ENCODE measurements at places on chromosomes 2 and 18.

- no peak for DNase-seq
Measured at GRCh38 chr2:119179202-119179601, 20.7 kb upstream of the C1QL2 start.

- no peak for DNase-seq
Measured at GRCh38 chr2:121085801-121086200, 199.2 kb downstream of the TFCP2L1 start.

DNA sequence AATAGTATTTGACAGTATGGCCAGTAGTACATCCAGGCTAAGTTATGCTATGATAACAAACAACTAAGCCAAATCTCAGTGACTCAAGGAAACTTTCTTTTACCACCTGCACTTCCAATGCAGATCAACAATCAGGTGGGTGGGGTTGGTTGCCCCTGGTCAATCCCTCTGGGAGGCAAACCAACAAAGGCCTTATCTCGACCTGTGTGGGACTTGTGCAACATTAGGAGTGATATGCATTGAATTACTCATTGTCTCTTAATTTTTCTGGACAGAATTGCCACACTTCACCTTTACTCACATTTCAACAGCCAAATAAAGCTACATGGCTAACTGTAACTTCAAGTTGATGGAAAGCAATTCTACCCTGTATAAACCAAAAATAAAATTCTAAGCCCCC is 1049.3 kb upstream of the CDH2 start:
- DNase-seq: no peak

GRCh38 chr2:171523088-171524017 is 1.1 kb downstream of the CYBRD1 start:
- DNase-seq: no peak

- no peak for DNase-seq
Measured at GRCh38 chr2:239697399-239698164, 296.8 kb upstream of the HDAC4 start.

GRCh38 chr2:48049371-48049770 is 143.1 kb upstream of the FBXO11 start:
- DNase-seq: no peak

- no peak for DNase-seq
Measured at GRCh38 chr2:24392542-24393059, 32.3 kb upstream of the ITSN2 start.

DNA sequence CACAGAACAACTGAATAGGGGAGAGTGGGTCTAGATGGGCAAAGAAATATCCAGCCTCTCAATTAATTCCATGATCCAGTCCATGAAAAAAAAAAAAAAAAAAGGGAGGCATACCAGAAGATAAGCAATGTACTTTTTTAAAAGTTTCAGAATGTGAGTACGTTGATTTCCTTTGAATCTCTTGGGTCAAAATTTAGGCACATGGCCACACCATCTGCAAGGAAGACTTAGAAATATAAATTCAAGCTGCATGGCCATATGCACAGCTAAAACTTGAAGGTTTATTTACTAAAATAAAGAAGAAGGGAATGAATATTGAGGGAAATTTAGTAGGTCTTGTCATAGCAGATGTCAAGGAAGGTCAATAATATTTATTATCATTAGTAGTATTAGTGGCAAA is 286.5 kb upstream of the CDH7 start:
- no peak for DNase-seq

- DNase-seq: no peak
Measured at GRCh38 chr18:41955688-41956087, 654 bp downstream of the PIK3C3 start.

DNA sequence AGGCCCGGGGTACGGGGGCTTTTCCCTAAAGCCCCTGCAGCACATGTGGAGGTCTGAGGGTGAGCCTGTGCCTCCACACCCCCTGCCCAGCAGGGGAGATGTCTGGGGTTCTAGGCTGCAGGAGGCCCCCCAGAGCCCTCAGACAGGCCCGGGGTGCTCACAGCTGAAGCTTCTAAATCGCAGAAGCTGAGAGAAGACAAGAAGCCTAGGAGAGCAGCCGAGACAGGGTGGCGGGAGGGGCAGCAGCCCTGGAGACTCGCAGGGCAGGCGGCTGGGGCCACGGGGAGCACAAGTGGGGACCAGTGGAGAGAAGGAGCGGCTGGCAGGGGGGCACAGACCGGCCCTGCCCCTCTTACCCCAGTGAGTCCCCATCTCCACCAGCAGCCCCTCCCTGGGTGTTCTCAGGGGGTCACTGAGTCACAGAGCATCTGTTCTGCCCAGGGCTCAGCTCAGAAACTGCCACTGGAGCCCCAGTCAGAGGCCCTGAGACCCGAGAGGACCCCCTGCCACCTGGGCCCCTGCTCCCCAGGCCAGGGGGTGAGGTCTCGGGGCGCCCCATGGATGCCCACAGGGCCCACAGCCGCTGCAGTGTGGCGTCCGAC is 26.1 kb downstream of the GPC1 start:
- DNase-seq: no peak

DNA sequence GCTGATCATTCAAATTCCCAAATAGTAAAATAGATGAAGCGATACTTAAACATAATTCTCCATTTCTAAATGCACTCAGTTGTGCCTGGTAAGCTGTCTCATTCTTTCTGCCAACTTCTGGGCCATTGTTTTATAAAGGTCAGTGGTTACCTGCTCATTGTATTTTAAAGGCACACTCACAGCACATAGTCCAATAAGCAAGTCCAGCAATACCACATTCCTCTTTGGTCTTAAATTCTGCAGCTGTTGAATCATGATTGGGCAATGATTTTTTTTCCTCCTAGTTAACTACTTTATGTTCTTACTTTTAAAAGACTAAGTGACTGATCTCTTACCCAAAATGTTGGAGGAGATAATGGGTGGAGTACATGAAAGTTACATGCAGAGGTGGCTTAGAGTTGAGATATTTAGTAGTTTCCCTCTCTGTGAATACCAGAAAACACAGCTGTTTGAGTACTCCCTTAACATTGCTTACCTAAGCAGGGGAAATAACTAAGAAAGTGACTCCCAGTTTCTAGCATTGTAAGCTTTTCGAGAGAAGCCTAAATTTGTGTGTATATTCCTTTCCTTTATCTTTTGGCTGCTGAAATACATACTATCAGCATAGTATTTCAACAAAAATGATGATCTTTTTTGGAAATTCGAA is 220.7 kb downstream of the CAMKMT start:
- DNase-seq: no peak

DNA sequence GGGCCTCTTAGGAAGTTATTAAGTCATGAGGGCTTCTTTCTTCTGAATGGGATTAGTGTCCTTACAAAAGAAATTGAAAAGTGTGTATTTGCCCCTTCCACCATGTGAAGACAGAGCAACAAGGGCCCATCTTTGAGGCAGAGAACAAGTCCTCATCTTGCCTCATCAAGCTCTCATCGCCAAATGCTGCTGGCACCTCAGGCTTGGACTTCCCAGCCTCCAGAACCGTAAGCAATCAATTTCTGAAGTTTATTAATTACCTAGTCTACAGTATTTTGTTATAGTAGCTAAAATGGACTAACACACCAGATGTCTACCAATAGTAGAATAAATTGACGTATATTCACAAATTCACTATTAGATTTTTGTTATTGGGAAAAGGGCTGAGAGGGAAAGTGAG is 74.6 kb downstream of the CCDC148 start:
- no peak for DNase-seq

GRCh38 chr2:231531883-231532755 is 1.9 kb upstream of the NMUR1 start:
- no peak for DNase-seq

DNA sequence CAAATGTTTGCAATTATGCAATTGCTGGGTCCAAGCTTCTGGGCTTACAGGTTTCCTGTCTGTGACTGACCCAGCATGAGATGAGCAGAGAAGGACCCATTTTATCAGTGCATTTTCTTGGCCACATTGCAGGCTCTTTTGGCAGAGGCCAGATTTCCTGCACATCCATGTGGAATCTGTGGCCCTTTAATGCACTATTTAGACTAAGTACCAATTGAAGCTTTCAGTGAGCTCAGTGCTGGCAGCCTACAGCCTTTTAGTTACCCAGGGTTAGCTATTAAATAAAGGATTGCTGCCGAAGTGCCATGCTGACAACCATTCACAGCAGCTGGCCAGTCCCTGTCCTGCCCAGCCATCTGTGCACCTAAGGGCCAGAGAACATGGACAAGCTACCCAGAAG is 165.0 kb downstream of the ANKRD30B start:
- no peak for DNase-seq

- DNase-seq: no peak
Measured at GRCh38 chr2:119674711-119675500, 4.1 kb upstream of the TMEM177 start.

- no peak for DNase-seq
Measured at GRCh38 chr2:173132531-173132930, 56.9 kb downstream of the MAP3K20 start.

- DNase-seq: no peak
Measured at GRCh38 chr2:168660870-168661862, 141.3 kb upstream of the NOSTRIN start.

DNA sequence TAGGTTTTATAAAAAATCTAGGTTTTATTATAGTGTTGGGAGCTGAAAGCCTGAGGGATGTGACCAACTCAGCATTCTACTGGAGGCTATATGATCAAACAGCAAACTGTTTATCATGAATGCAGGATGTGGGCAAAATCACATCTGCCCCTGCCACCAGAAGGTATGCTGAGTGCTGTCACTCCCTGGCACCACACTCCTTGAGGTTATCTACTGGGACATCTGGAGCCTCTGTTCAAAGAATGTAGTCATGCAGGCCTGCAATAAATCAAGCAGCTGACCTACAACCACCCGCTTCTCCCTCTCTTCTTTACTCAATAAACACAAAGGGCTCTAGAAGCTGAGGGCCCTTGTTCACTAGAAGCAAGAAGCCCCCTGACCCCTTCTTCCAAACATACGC is 328.4 kb upstream of the DDX18 start:
- no peak for DNase-seq

DNA sequence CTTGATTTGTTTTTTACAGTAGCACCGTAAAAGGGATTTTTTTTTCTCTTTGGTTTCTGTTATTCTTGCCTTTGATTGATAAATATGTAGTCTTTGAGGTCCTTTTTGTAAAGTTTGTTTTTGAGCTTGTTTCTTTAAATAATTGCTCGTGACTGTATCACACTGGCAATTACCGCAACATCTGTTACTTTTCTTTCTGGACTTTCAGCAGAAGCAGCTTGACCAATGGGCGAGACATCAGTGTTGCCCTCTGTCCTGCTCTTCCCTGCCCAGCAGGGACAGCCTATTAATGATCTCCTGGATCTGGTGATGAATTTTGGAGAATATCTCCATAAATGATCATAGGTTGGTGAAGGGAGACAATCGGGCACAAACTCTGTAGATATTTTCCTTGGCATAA is 74.9 kb downstream of the TDRD15 start:
- DNase-seq: no peak

DNA sequence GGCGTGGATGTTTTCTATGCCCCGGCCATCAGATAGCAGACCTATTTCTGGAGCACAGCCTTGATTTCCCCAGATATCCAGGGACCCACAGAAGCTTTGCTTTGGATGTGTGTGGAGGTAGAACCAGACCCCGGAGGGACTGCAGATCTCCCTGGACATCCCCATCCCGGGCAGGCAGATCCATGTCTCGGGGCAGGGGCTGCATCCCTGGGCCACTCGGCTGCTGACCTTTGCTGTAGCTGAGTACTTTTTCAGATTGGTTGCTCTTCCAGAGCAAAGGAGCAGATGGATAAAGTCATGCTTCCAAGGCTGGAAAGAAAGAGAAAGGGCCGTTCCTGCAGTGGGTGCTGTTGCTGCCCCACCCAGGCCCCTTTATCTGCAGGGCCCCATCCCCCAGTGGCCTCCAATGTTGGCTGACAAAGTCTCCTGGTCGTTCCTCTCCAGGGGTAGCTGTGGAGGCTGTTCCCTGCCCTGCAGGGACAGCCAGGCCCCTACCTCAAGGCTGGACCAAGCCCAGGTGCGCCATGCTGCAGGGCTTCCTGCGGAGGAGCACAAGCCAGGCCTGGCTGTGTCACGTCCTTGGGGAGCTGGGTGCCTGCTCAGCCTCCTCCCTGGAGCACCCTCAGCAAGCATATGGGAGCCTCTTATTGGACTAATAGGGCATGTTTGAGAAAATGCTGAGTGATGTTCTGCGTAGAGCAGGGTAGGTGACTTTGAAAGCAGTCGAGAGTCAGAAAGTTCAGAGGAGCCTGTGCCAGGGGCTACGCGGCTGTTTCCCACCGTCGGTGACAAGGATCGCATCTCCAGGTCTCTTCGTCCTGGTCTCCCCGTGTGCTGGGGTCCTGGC is 68.4 kb downstream of the TPO start:
- no peak for DNase-seq

DNA sequence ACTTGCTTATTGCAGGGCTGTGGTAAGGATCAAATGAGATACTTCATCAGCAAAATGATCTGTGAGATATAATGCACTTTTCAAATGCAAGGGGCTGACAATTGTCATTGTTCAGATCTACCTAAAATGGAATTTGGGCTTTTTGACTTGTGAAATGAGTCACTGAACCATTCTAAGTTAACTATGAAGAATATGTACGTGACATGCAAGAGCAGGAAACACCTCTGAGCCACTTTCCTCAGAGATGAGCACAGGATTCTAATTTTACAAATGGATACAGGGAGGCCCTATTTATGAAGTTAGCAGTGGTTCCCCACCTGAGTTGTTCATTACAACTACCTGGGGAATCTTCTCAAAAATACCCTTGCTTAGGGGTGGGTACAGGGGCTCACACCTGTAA is 26.7 kb downstream of the CTLA4 start:
- no peak for DNase-seq

DNA sequence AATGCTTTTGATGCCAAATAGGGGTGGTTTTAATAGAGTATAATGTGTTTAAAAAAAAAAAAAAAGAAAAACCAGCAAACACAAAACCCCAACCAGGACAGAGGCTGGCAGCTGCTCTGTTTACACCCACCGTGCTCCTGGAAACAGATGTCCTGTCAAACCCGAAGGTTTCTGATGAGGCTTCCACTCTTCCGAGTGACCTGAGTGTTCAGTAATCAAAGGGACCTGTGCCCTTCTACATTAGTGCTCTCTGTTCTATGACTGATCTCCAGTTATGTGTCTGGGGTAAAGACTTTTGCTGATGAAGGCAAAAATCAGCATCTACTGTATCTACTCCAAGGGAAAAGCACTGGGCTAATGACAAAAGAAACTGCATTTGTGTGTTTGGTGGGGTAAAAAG is 3.5 kb upstream of the KLHL29 start:
- DNase-seq: no peak

DNA sequence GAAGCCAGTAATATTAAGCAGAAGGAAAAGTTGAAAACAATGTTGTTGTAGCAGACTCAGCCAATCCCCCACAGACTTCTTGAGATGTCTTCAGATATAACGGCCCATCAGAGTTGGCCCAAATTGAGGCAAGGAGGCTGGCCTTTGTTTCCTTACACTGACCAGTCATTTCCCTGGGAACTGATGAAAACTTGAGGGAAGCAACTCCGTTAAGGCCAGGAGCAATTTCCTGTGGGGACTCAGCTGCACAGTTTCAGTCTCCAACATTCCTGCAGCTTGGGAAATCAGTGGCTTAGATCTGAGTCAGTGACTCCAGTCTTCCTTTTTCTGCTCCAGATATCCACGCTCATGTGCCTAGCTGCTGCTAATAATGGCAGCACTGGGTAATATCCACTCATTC is 75.7 kb downstream of the FTCDNL1 start:
- DNase-seq: no peak

- no peak for DNase-seq
Measured at GRCh38 chr18:3660739-3661515, 211.0 kb downstream of the TGIF1 start.

GRCh38 chr2:173109253-173110188 is 33.9 kb downstream of the MAP3K20 start:
- DNase-seq: no peak

- no peak for DNase-seq
Measured at GRCh38 chr2:120604767-120605166, 130.9 kb upstream of the GLI2 start.

Data from activated CD8-positive, alpha-beta memory T cell treated with anti-CD3 and anti-CD28 coated beads for 1 hour (primary cell).